Stimulated activated CD4-positive, alpha-beta T cell treated with anti-CD3 and anti-CD28 coated beads, Interleukin-4, amount 100 ng/mL, for 48 hours (primary cell): ENCODE measurements at places on chromosomes 3 and 15.
A peak's percentile ranks its signal among the peaks of the same experiment; 100 is the strongest.

- no peak for DNase-seq
Measured at GRCh38 chr3:67196677-67197076, 198.6 kb downstream of the KBTBD8 start.

DNA sequence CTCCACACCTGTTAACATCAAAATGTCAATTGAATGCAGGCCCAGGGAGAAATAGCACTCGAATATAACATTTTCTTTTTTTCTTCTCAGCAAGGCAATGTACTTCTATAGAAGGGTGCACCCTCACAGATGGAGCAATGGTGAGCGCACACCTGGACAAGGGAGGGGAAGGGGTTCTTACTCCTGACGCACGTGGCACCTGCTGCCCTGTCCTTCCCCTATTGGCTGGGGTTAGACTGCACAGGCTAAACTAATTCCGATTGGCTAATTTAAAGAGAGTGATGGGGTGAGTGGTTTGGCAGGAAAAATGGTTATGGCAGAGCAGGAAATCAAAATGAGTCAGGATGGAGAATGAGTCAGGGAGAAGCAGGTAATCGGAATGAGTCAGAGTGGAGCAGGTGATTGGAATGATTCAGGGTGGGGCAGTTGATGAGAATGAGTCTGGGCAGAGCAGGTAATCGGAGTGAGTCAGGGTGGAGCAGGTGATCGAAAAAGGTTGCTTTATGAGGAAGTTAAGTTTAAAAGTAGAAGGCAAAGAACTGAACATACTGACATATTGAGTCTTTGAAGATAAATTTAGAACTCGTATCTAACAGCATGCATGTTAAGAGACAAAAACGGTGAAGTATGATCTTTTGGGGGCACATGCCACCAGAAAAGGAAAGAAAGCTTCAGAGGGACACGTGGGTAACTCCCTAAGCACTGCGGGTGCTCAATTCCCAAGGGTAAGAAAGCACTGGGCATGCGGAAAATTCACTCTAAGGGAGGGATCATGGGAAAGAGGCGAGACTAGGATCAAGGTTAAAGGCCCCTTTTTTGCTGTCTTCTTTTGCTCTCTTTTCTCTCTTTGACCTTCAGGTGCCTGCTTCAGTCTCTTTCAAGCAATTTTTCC is 72.9 kb upstream of the GALNT15 start:
- no peak for DNase-seq

- DNase-seq = no peak
Measured at GRCh38 chr3:192901435-192901834, 16.2 kb downstream of the MB21D2 start.

DNA sequence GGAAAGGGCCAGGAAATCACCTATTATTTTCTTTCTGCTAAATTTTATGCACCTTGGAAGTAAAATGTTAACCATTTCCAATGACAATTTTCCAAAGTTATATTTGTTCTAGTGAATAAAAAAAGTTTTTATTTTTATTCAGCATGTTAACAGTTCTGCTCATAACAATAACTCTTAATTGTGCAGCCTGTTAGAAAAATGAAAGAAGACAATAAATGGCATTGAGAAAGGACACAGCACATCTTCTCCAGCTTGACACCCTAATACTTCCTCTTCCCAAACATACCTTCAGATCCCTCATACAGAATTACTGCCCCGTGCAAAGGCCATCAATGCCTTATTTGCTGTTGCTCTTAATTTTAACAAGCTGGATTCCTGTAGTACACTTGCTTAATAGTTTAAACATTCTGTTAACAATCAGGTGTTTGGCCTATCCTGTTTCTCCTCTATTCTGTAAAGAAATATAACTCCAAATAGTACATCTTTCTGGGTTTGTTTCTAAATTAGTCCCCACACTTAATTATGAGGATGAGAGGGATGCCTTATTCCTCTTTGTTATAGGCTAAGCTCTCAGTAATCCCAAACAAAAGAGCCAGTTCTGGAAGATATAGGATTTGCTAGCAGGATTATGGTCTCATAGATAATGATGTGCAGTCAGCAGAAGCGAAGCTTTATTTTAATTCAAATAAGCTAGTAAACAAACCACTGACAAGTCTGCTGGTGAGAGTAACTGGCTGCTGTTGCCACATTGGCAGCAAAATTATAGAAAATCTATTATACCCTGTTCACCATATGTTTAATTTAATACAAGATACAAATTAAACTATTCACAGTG is 19.2 kb upstream of the SOX2 start:
- DNase-seq = no peak

GRCh38 chr3:44729384-44729910 is at the start of gene ZNF501:
ZNF501 (plus strand) TSS chr3:44729635; CDS start chr3:44734422, 4,787 bp downstream.
- DNase-seq = peak; percentile 81

GRCh38 chr3:110710603-110711002 is 361.0 kb upstream of the NECTIN3 start:
- DNase-seq = no peak

DNA sequence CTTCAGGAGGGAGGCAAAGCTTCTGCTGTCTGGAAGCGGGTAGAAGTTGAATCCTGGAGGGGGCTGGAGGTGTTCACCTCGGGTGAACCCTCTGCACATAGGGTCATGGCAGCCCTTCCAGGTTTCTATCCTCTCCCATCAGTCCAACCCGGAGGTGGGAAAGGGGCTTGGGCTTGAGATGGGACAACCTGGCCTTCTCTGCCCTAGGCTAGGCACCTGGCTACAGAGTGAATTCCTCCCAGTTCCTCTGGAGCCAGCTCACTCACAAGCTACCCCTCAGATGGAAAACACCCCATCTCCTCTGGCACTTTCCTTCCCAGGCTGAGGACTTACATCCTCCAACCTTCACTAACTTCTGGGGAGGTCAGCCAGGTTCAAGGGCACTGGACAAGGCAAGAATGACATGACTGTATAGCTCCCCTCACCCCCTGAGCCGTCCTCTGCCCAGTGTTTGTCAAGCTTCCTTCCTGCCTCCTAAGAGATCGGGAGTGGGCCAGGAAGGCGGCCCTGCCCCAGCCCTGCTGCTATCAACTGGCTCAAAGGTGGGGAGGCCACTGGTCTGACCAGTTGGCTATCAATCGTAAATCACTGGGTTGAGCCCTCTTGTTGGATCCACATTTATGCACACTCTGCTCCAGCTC is 45.8 kb downstream of the KLF15 start:
- no peak for DNase-seq

DNA sequence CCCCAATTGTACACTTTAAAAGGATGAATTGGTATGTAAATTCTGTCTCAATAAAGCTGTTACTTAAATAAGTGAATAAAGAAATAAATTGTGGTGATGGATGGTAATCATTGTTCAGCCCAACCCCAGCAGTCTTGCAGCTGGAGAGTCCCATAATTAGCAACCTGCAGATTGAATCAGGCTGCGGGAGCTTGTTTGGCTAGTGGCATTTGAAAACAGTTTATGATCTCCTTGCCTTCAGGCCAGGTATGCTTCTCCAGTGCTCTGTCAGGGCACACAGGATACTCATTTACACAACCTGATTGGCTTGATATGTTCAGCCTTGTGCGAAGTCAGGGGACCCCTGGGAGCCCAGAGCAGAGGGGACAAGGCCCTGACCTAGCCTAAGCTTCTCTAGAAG is 16.5 kb upstream of the TSEN2 start:
- DNase-seq = no peak

- no peak for DNase-seq
Measured at GRCh38 chr3:104907507-104907906, 459.2 kb upstream of the ALCAM start.

- DNase-seq = no peak
Measured at GRCh38 chr3:142987707-142988106, 13.7 kb upstream of the U2SURP start.

- DNase-seq = peak; percentile 31
Measured at GRCh38 chr15:90530250-90531051, 728 bp downstream of the CRTC3 start.

GRCh38 chr15:25177955-25178801 is 223.4 kb downstream of the SNRPN start:
- DNase-seq = no peak

GRCh38 chr15:66981771-66982170 is 83.6 kb upstream of the SMAD3 start:
- no peak for DNase-seq

GRCh38 chr3:160163229-160163878 is 61.9 kb upstream of the C3orf80 start:
- no peak for DNase-seq

DNA sequence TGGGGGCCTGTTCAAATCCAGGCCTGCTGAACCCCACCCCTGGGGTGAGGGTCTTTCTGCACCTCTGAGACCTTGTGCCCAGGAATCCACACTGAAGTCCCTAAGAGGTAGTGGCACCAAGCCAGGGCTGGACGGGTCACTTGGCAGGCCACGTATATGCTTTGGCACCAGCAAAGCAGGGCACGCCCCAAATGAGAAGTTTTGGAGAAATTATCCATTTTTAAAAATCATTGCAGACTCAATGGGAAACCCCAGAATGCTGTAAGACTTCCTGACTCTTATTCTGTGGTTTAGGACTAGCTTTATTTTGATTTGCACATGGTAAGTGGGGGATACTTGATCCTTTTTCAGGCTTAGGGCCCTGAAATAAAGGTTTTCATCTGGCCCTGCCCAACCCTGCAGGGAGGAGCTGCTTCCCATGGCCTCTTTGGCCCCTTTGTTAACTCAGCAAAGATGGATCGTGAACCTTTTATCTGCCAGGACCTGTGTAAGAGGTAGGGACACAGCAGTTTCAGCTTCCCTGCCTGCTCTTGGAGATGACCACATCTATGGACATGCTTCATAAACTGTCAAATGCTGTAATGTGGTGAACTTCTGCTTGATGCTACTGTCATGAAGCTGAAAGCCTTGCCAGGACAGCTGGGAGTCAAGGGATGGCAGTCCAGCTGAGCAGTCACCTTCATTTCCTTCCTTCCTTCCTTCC is 88.0 kb downstream of the HMG20A start:
- DNase-seq = no peak

DNA sequence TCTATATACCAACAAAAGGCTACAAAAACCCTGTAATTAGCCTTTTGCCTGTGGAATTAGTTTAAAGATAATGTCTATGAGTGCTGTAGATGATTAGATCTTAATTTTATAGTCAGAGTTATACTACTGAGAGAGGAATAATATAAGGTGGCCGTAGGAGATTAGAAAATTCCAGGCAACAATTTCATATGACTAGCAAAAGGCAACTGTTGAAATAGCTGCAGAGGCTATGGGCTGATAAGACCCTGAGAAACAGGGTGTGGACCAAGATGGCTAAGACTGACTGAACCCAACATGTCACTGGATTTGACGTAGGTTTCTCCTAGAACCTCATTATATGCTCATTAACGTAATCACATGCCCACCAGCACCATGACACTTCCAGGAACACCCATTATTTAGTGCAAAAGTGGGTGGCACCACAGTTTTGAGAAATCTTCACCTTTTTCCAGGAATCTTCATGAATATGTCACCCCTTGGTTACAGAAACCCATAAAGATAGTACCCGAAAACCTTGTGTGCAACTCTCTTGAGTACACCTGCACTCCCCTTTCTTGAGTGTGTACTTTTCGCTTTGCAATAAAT is 29.1 kb upstream of the SCG3 start:
- DNase-seq = no peak

DNA sequence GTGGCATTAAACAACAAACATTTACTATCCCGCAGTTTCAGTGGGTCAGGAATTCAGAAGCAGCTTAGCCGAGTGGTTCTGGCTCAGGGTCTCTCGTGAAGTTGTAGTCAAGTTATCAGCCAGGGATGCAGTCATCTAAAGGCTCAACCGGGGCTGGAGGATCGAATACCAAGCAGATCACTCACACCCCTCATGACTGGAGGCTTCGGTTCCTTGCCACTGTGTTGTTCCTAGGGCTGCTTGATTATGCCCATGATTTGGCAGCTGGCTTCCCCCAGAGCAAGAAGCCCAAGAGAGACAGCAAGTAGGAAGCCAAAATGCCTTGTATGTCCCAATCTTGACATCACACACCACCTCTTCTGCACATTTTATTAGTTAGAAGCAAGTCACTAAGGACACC is 33.9 kb upstream of the CDCP1 start:
- no peak for DNase-seq

GRCh38 chr3:195068084-195069080 is 202.6 kb downstream of the XXYLT1 start:
- no peak for DNase-seq

GRCh38 chr3:23232854-23233253 is 29.7 kb downstream of the UBE2E2 start:
- DNase-seq = no peak

GRCh38 chr3:119628390-119628789 is 30.7 kb downstream of the PLA1A start:
- peak; percentile 16 for DNase-seq

DNA sequence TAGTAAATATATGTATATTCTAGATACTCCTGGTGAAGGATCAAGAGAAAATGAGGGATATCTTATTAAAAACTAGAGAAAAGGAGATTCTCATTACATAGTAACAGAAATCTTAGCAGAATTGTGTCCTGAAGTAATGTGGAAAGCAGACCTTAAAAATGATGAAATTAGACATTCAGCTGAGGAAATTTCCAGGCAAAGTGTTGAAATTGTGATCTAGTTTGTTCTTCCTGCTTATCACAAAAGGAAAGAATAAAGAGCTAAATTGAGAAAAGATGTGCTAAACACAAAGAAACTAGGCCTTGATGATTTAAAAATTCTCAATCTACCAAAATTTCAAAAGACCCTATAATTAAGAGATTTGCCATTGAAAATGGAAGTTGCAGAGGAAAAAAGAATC is 362.6 kb upstream of the PLSCR5 start:
- DNase-seq = no peak

DNA sequence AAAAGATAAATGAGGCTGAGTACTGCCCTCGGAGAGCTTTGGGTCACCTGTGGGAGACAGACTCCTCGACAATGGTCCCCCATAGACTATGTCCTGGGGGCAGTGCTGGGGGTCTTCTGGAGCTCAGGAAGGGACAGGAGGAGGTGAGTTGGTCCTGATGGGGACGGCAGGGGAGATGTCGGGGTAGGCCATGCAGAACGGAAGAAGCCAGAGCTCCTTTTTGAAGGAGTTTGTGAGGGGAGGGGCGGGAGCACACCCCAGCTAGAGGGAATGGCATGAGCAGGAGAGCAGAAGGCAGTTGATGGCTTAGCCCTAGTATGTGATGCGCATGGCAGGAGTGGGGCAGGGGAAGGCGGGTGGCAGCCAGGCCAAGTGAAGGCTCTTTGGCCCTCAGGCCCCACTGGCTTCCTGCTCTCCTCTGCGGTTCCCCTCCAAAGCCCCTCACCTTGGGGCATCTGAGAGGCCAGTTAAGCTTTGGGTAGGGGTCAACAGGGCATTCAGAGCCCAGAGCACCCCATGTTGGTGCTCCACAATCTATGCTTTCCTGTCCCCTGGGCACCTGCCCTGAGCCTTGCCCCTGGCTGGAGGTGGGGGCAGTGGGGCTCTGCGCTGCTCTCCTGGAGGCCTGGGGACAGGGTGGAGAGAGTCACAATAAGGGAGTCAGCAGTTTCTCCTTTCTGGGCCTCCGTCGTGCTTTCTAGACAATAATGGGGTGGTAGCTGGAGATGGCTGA is 179.3 kb downstream of the SMAD6 start:
- DNase-seq = no peak

- DNase-seq = no peak
Measured at GRCh38 chr3:165193366-165194254, 2.6 kb downstream of the SLITRK3 start.

GRCh38 chr3:167928381-167928780 is 167.3 kb downstream of the GOLIM4 start:
- no peak for DNase-seq
